MV-4-11 (cell line): ENCODE measurements at places on chromosomes 5 and 9.

- DNase-seq = no peak
Observed at GRCh38 chr5:74432721-74433120, 207.8 kb downstream of the ENC1 start.

DNA sequence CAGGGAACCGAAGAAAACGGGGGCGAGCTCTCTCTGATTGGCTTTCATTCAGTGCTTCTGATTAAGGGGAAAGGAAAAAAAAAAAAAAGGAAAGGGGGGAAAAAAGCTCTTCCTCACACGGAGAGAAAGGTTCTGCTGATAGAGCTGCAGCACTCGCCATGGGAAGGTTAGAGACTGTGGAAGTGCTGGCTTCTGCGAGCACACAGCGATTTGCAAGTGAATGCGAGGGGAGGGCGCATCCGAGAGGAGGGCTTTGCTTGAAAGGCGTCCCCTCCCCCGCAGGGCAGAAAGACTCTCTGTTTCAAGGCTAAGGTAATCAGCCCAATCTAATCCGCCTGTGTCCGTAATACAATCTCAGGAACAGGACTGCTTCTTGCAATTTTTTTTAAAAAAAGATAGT lies at the start of gene CDH10:
CDH10 (minus strand) TSS at position 218 of the 400 bp plus-strand sequence. CDS start 51,488 bp downstream, outside the sequence.
- no peak for DNase-seq

GRCh38 chr9:136339173-136339957 lies 12.0 kb downstream of the GPSM1 start:
- peak; percentile 35 for DNase-seq

GRCh38 chr9:7287986-7288385 lies 511.6 kb downstream of the DMAC1 start:
- no peak for DNase-seq

DNA sequence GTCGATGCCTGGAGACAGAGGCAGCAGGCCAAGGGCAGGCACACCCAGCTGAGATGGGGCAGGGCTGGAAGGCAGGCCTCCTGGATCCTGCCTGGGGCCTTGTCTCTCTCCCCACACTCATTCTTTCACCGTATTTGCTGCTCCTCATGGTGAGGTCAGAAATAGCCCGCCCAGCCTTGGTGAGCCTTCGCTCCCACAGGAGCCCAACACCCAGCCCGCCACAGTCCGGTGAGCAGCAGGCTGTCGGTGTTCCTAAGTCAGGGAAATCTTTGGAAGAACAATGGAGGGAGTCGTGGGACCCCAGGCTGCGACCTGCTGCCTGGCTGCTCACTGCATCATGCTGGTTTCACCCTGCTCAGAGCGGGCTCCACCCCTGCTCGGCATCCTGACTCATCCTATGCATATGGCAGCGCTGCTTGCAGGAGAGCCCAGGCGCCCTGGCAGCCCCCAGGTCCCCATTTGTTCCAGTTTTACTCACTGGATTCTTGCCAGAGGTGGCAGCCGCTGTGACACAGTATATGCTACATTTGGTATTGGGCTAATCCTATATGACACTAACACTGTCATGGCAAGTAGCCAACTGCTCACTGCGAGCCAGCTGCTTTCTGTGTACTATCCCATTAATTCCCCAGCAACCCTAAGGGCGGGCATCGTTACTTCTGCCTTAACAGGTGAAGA lies 53.2 kb upstream of the NCS1 start:
- DNase-seq = peak; percentile 20

DNA sequence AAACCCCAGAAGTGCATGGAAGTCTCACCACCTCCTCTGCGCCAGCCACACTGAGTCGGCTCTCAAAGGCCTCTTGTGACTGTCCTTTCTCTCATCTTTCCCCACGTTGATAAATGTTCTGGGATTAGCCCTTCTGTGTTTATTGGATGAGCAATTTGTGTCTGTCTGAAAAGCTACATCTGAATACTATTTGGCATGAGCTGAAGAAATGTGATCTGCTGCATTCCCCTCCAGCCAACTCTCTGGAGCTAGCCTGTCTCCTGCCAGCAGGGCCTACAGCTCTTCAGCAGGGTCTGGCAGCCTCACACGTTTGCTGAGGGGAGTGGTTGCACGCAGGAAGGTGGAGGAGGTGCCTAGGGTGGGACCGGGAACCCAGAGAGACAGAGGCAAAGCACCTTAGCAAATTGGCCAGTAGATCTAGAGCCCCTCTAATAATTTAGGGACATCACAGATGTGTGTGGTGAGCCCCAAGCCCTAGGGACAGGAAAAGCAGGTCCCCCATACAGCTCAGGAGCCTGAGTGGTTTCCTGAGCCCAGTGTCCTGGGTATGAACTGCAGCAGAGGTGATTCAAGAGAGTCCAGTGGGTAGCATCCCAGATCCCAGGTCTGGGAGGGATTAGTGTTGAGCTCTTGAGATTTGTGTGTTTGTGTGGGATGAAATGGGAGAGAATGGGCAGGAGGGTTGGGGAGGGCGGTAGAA lies 20.5 kb upstream of the B4GALT1 start:
- DNase-seq = no peak

DNA sequence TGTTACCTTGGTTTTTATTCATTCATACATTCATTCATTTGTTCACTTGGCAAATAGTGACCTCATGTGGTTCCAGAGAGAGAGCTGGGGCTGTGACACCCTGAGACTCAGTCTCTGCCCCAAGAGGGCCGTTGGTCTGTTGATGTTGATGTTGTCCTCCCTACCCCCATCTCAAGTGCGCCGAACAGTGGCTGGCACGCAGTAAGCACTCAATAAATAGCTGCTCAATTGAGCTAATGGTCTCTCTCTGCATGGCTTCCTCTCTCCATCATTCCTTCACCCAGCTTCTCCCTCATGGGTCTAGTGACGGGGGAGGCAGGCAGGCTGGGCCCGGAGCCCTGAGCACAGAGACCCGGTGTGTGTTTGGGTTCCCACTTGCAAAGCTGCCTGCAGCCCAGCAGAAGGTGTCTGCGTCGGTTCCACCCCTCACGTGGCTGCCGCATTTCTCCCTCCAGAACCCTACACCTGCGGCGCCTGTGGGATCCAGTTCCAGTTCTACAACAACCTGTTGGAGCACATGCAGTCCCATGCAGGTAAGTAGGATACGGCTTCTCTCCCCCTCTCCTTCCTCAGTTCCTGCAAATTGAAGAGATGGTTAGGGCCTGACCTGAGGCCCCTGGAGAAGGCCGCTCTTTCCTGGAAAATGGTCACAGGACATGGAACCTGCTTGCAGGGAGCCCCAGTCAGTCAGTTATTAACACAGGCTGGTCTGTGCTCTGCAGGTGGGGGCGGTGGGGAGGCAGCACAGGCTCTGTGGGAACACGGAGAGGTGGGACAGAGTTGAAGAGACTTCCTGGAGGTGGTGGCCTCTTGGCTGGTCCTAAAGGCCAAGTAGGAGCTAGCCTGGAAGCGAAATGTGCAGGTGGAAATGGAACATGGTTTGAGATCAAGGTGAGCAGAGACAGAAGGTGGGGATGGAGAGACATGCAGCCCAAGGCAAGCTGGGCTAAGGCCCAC lies 42.0 kb downstream of the AMBP start:
- DNase-seq = no peak

DNA sequence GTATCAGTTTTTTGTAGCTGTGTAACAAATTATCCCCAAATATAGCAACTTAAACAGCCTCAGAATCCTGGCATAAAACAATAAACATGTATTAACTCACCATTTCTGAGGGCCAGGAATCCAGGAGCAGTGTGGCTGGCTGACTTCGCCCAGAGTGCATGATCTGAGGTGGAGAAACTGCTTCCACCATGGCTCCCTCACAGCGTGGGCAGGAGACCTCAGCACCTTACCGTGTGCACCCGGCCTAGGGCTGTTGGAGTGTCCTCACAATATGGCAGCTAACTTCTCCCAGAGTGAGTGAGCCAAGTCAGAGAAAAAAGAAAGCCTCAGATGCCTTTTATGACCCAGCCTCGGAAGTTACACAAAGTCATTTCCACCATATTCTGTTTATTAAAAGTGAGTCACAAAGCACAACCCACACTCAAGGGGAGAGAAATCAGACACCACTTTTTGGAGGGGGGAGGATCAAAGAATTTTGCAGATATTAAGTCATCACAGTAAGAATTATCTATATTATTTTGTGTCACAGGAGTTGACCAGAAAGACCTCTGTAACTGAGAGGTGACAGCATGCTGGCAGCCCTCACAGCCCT lies 59.6 kb downstream of the TSTD2 start:
- DNase-seq = no peak
